ENCODE measurements at places on chromosomes 3 and 15.

DNA sequence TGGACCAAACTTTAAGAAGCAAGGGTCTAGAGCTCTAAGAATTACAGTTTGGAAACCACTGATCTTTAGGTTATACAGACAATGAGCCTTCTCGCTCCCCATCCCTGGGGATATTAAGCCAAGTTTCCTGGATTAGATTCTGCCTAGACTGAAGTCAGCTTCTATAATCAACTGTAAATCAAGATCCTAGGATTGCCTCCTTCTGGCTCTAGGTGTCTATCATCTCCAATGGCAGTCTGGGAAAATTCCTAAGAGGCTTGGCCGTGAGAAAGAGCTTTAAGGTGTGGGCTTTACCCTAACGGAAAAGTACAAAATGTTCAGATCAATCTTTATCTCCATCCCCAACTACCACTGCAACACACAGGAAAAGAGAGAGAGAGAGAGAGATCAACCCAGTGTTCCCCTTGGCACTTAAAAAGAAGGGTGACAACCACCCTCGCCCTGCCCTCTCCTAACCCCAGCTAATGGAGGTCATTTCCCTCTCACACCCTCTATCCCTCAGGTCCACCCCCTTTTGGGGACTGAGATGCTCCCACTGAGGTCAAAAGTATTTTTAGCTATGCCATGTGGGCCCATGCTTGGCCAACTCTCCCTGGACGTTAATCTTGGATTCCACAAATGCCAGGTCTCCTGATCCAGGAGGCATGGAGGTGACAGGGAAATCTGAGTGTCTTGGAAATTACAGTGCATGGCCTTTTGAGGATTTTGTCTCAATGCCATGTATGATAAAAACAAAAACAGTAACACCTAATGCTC is 202.8 kb upstream of the BCL6 start:
- no peak for DNase-seq

DNA sequence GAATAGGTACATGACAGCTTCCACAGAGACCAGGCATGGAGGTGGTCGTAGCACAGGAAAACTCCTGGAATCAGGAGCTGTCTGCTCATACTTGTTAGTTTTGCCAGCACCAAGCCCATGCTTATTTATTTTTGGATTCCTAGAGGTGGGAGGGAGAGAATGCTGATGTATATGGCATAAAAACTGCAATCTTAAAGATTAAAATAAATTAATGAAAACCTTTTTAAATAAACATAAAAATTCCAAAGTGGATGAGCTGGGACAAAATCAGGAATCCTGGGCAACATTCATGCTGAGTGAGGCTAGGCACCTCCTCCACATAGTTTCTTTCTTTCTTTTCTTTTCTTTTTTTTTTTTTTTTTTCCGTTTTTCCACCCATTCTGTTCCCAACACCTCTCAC is 14.3 kb upstream of the BCL6 start:
- no peak for DNase-seq

DNA sequence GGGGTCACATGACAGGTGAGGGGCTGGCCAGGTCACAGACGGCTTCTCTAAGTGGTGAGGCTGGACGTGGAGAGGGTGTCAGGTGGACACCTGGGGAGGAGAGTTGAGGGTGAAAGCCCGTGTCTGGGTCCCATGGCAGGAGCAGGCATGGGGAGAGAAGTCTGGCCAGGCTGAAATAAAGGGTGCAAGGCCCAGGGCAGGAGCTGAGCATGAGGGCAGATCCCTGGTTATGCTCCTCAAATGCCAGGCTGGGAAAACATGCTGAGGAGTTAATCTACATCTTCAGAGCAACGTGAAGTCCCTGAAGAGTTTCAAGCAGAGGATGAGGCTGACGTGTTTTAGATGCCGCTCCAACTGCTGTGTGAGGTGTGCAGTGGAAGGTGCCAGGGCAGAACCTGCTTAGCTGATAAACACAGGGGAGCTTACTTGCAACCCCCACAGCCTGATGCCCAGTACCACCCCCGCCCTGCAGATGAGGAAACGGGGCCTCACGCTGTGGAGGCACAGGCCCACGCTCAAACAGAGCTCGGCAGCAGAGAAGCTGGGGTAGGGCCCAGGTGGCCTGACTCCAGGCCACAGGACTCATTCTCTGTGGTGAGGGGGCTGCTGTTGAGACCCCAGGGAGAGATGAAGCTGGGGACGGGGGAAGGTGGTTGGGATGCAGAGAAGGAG is 40.5 kb downstream of the HCN4 start:
- DNase-seq: no peak

DNA sequence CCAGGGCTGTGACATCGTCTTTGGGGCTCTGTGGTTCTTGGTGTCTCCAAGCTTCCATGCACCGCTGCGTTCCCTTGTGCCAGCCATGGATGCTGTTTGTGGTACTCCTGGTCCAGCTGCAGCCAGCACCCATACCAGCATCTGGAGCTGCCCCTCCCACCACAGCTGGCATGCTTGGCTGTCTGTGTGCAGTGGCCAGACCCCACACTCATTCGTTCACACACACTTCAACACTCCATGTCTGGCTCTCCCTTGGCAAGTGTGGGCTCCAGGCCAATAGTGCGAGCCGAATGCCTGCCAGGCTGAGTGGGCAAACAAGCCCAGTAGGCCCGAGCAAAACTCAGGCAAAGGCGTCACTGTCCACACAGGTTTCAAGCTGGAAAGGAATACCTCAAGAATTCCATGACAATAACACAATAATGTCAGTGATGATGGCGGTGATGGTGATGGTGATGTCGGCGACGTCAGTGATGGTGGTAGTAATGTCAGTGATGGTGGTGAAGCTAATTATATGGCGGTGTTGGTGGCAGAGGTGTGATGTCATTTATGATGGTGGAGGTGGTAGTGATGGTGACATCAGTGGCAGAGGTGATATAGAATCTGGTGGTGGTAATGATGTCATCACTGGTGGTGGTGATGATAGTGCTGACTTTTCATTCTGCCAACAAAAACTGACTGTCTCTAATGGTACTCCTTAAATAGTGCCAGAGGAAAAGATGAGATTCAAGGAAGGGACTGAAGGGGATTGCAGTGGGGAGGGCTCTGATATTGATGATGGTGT is 19.3 kb downstream of the TBC1D21 start:
- no peak for DNase-seq

DNA sequence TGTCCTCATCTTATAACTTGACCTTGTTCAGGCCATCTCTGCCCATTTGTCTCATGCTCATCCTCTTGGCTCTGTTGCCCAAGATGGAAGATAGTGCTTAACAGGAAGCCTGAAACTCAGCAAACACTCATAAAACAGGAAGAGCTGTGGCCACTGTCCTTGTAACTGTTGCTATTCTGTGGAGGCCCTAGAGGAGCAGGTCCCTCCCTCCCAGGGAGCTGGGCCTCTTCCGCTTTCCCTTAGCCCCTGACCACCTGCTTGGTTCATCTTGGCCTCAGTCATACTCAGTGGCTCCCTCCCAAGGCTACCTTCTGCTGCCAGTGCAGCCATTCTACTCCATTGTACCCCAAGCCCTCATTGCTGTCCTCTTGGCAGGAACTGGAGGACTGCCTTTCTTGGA is 3.5 kb downstream of the MAPKAPK3 start:
- DNase-seq: no peak

- peak; percentile 3 for DNase-seq
These were observed 23.5 kb downstream of the TPRG1 start for GRCh38 chr3:189195302-189195701.

DNA sequence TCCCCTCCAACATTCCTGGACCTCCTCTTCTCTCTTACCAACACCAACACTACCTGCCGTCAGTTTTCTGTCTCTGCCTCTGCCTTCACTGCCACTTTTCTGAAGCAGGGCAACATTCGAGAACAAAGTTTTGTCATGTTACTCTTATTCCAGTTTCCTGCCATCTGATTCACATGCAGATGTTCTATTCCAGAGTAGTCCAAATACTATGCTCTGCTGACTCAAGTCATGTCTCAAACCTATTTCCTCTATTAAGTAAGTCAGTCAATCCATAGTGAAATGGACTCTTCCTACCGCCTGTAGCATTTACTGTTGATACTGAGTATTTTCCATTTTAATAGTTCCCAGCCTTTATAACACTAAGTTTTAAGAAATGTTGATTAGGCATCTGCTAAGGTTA is 43.4 kb downstream of the ESYT3 start:
- DNase-seq: no peak

DNA sequence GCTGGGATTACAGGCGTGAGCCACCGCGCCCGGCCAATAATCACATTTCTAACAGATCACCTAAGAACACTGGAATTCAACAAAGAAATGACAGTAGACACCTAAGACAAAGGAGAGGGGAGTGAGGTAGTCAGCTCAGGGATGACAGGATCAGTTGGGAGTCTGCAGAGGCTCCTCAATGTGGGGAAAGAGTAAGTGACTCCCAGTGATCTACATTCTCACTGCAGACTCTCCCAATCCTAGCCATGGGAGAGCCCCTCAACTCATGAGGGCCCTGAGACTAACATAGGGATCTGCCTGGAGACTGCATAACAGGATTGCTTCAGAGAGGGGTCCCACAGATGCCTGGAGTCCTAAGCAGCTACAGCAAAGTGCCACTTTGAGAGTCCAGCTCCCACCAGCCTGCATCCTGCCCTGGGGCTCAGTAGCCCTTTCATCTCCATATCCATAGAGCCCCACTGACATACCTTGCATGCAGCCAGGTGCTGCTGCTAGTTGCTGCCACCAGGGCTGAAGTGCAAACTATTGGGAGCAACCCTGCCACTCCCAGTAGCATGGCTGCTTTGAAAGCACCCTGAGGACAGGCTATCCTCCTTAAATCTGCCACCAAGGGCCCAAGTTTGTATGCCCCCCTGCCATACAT is 21.8 kb upstream of the PFN2 start:
- no peak for DNase-seq

DNA sequence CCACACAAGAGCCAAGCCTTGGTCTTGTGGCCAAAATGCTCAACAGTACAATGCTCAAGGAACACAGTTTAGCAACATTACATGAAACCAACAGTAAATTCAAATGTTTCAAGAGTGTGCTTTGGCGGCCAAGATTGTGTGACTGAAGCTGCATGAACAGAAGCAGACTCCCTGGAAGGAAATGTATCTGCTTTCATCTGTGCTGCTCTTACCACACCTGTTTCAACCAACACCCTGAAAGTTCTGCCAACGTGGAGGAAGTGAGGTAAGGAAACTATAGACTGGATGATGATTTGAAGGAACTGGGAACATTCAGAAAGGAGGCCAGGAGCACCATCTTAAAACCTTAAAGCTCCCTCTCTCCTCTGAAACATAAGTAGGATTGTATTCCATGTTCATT is 55.7 kb downstream of the MB21D2 start:
- DNase-seq: no peak

- no peak for DNase-seq
These were observed 105.2 kb upstream of the RNF7 start for GRCh38 chr3:141632779-141633374.

GRCh38 chr3:197555281-197556261 is at the start of gene BDH1:
TSS of gene BDH1 (minus strand) at chr3:197555968. CDS start at chr3:197546443, 9,525 bp downstream.
- peak; percentile 50 for DNase-seq
